ENCODE measurements at places on chromosomes 6 and 20. TPM values are rescaled to one million over a fixed set of nuclear protein-coding genes. Genes with fewer than 3 reads are reported as not detected.

CST7 gene
- total RNA-seq: 77.8 TPM

SEL1L2 gene
- total RNA-seq: not detected

PIGU gene
- 20.6 TPM for total RNA-seq

GRIK2 gene
- not detected for total RNA-seq

TGM2 gene
- total RNA-seq: 2.4 TPM

DNA sequence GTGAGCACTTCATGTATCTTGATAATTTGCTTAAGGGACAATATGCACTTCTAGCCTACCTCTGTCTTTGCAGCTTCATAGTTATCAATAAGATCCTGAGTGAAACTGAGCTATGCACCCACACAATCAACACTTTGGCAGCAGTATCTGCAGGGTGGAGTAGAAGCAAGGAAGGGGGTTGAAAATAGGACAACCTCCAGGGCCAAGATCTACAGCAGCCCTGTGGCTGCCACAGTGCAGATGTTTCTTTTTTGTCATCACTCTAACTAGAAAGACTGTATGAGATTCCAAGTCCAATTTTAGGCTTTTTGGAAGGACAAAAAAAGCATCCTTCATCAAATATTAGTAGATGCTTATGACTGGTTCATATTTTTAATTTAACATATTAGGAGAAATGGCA, 336.1 kb upstream of the CITED2 start:
- DNase-seq: no peak

- no peak for DNase-seq
These were observed 10.6 kb downstream of the RNF182 start for GRCh38 chr6:13935190-13935880.

GRCh38 chr6:33766921-33767907, 20.5 kb upstream of the IP6K3 start:
- no peak for DNase-seq
